Kasumi-1 (cell line): ENCODE measurements at places on chromosomes 4 and X.

GRCh38 chr4:156953951-156954350 lies 17.6 kb downstream of the PDGFC start:
- DNase-seq = no peak

- DNase-seq = no peak
Measured at GRCh38 chr4:89994176-89994873, 99.7 kb downstream of the MMRN1 start.

GRCh38 chr4:3384391-3384770 lies 57.4 kb upstream of the HGFAC start:
- no peak for DNase-seq

DNA sequence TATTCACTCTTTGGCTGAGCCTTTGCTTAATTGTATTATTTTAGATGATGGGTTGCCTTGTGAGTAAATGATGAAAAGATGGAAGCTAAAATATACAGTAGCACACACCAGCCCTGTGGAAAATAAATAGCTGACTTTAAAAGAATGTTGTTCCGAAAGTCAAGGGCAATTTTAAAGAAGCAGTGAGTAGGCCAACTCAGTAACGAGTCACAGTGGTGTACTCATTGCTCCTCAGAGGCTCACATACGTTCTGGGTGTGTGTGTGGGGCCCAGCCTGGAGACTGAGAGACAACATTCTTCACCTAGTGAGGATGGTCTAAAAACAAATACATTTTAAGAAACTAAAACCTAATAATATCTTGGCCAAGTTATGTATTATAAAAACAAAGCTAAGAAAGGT lies 640.3 kb downstream of the TRIML1 start:
- no peak for DNase-seq

DNA sequence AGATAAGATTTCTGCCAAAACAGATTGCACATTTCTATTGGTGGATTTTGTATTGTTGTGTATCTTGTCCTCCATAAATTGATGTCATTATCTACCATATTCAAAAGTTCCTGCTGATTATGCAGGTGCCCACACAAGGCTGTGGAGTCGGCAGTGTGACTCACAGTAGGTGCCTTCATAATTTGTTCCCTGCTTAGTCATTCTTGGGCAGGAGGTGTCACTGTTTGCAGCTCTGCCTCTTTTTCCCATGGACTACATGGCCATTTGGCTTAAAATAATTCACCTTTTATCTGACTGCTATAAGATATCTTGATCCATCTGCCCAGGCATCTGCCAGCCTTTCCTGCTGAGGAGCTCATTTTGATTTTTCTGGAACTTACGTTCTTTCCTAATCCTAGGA lies 33.6 kb upstream of the ENPEP start:
- DNase-seq = no peak

DNA sequence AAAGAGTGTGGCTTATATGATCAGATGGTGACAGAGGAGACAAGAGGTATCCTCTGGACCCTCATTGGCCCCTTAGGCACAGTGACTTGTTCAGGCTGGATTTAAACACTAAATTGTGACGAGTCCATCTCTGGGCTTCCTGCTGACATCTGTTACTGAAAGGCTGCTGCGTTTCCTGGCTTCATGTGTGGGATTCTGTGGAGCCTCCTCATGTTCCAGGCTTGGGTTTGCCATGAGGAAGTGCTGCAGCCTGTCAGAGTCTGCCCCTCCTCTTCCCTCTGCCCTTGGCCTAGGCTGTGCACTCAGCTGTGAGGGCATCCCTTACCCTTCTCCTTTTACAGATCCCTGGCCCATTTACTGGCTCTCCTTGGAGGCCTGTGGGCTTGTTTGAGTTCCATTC lies 159.1 kb upstream of the TTC29 start:
- DNase-seq = peak; percentile 82
